Keratinocyte (primary cell): ENCODE measurements at places on chromosomes 12 and 14. TPM values are rescaled to one million over a fixed set of nuclear protein-coding genes. Genes with fewer than 3 reads are reported as not detected.

The KRT80 gene
- 3.3 to 7.2 TPM (median 4.1 TPM) in 3 replicates for polyA plus RNA-seq

The TCL1B gene
- polyA plus RNA-seq = not detected in 3 replicates

The GPR84 gene
- polyA plus RNA-seq = 0.08 to 0.17 TPM (median 0.12 TPM) in 3 replicates

The LMNTD1 gene
- 0.14 to 0.42 TPM in 2 of 3 replicates, not detected in the other for polyA plus RNA-seq

The ACVRL1 gene
- polyA plus RNA-seq = not detected in 3 replicates

The DHRS4 gene
- polyA plus RNA-seq = 21.2 to 28.3 TPM (median 22.8 TPM) in 3 replicates

The C12orf54 gene
- 3.3 to 5.3 TPM (median 4.3 TPM) in 3 replicates for polyA plus RNA-seq

The IFNG-AS1 gene
- polyA plus RNA-seq = not detected in 3 replicates

The SERPINA10 gene
- polyA plus RNA-seq = not detected in 3 replicates

The ZC2HC1C gene
- polyA plus RNA-seq = 0.23 to 0.68 TPM (median 0.32 TPM) in 3 replicates

The FOXA1 gene
- 0.09 to 0.85 TPM (median 0.45 TPM) in 3 replicates for polyA plus RNA-seq

The FLVCR2 gene
- polyA plus RNA-seq = 0.22 to 0.45 TPM (median 0.40 TPM) in 3 replicates

The LRP10 gene
- polyA plus RNA-seq = 36.7 to 79.4 TPM (median 62.5 TPM) in 3 replicates

The METTL25 gene
- 3.6 to 6.0 TPM (median 3.7 TPM) in 3 replicates for polyA plus RNA-seq

The LALBA gene
- not detected in 3 replicates for polyA plus RNA-seq

The RHEBL1 gene
- polyA plus RNA-seq = 0.31 to 0.63 TPM (median 0.51 TPM) in 3 replicates

The WDHD1 gene
- polyA plus RNA-seq = 4.8 to 13.0 TPM (median 7.4 TPM) in 3 replicates

The ADGRD1 gene
- polyA plus RNA-seq = not detected in 3 replicates

The SLC25A47 gene
- polyA plus RNA-seq = not detected in 3 replicates

The CDKL1 gene
- 1.7 to 4.7 TPM (median 2.0 TPM) in 3 replicates for polyA plus RNA-seq

The OR4K5 gene
- polyA plus RNA-seq = not detected in 3 replicates

The KICS2 gene
- polyA plus RNA-seq = 5.2 to 6.2 TPM (median 5.7 TPM) in 3 replicates

The ASB2 gene
- polyA plus RNA-seq = 0.31 to 1.7 TPM (median 0.56 TPM) in 3 replicates

The SART3 gene
- polyA plus RNA-seq = 14.1 to 19.0 TPM (median 18.4 TPM) in 3 replicates

The KLRB1 gene
- not detected in 3 replicates for polyA plus RNA-seq

The LRFN5 gene
- polyA plus RNA-seq = not detected in 3 replicates

The RXYLT1 gene
- 10.2 to 17.0 TPM (median 16.5 TPM) in 3 replicates for polyA plus RNA-seq

The TAS2R9 gene
- polyA plus RNA-seq = not detected in 3 replicates

The PPFIA2 gene
- polyA plus RNA-seq = not detected in 3 replicates

The PHC1 gene
- 10.4 to 12.4 TPM (median 11.0 TPM) in 3 replicates for polyA plus RNA-seq

The KLRF1 gene
- polyA plus RNA-seq = 0.12 TPM in 1 of 3 replicates, not detected in the others

The DAO gene
- not detected in 3 replicates for polyA plus RNA-seq

The SLC6A13 gene
- 0.33 to 0.45 TPM in 2 of 3 replicates, not detected in the other for polyA plus RNA-seq

The RND1 gene
- 0.05 to 0.30 TPM (median 0.16 TPM) in 3 replicates for polyA plus RNA-seq

The PTGER2 gene
- 0.05 to 0.31 TPM (median 0.28 TPM) in 3 replicates for polyA plus RNA-seq

The YLPM1 gene
- polyA plus RNA-seq = 5.9 to 13.8 TPM (median 10.0 TPM) in 3 replicates

The AGAP2 gene
- 0.13 to 0.18 TPM (median 0.15 TPM) in 3 replicates for polyA plus RNA-seq

The WIF1 gene
- polyA plus RNA-seq = not detected in 3 replicates

The HPD gene
- not detected in 3 replicates for polyA plus RNA-seq

The PAWR gene
- 16.3 to 41.1 TPM (median 23.4 TPM) in 3 replicates for polyA plus RNA-seq

The KERA gene
- polyA plus RNA-seq = not detected in 3 replicates
